NCI-H2081 (cell line): ENCODE measurements at places on chromosomes 5 and 9.

DNA sequence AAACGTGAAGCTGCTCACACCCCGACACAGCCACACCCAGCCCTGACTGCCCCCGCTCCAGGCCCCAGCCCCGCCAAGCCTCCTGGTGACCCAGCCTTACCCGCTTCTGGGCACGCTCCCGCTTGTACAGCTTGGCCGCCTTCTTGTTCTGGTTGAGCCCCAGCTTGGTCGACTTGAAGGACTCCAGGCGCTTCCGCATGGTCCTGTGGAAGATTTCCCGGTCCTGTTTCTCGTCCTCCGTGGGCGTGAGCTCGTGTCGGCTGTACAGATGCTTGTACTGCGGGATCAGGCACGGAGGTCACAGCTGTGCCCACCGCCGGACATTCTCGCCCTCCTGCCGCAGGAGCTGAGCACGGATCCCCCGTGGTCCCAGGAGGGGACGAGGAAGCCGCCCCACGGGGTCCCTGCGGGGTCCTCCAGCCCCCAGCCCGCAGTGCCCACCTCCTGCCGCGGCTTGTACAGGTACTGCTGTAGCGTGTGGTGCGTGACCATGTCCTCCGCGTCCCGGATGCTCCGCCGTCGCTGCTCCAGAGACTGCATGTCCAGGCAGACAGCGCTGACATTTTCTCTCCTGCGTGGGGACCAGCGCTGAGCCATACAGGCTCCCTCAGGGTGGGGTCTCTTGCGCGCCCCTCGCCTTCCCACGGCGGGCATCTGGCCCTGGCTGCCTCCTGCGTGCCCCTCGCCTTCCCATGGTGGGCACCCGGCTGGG, 33.3 kb downstream of the EXOC3 start:
- no peak for DNase-seq

GRCh38 chr5:169048181-169049125, 252.5 kb downstream of the SLIT3 start:
- DNase-seq: no peak

GRCh38 chr5:142317753-142318152, 7.1 kb downstream of the SPRY4 start:
- no peak for DNase-seq

- no peak for DNase-seq
Measured at GRCh38 chr5:126377424-126377823, 45.8 kb upstream of the GRAMD2B start.

DNA sequence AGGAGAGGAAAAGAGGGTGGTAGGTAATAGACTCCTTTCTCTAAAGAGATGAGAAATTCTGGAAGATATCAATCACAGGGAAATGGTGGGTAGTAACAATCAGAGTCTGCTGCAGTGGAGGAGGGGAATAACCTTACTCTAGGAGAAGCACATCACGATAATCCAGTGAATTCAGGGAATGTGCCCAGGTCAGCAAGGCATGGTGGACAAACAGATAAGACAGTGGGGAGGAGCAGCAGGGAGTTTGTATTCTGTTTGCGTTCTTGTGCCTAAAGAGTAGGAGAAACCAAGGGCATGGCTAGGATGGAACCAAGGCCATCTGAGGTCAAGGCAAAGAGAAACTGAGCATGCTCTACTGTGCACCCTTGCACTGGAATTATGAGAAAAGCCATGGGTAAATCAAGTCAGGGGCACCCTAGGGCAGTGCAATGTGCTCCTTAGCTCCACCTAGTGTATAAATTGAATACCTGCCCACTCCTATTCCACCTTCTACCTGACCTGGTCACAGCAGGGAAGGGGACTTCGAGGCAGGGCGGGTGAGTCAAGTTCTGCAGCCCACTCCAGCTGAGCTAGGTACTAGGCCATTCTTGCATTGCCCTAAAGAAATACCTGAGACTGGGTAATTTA, 31.6 kb downstream of the RETREG1 start:
- no peak for DNase-seq

- DNase-seq: no peak
Measured at GRCh38 chr9:127319366-127320114, 55.0 kb downstream of the GARNL3 start.

GRCh38 chr9:99822806-99823591, 1.3 kb downstream of the NR4A3 start:
- DNase-seq: no peak

GRCh38 chr9:95373782-95374487, 56.4 kb upstream of the FANCC start:
- DNase-seq: no peak

- DNase-seq: no peak
Measured at GRCh38 chr9:70255486-70255885, 3.3 kb upstream of the SMC5 start.

DNA sequence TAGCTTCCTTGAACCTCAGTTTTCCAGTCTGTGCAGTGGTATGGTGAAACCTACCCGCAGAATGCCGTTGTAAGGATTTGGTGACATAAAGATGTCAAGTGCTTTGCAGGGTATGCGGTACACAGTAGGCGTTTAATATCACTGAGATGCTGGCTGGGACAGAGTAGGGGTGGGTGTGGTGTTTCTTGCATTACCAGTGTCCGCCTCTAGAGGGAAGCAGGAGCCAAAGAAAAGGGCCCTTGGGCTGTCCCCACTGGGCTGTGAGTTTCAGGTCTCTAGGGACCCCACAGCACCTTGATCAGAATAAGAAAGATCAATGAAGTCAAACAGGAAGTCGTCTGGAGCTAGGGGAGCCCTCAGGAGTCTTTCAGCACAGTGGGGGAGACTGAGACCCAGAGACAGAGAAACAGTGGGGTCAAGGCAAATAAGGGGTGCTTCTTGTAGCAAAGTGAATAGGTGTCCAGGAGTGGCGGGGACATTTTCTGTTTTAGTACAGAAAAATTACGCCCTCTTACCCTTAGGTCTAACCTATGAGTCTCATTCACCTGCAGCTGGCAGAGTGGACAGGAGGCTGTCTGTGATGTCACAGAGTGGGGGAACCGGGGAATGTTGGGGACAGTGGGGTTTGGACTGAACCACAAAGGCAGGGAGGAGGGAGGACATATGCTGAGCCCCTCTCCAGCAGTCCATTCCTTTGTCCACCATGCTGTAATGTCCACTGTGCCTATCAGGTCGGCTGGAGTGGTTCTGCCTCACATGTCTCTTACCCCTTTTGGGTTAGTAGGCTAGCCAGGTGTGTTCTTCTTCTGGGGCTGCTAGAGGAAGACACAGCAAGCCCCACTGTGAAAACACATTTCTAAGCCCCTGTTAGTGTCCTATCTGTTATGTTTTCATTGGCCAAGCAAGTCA, 4.7 kb upstream of the TEX53 start:
- peak; percentile 39 for DNase-seq

- no peak for DNase-seq
Measured at GRCh38 chr5:172163346-172163745, 24.7 kb downstream of the STK10 start.

- peak; percentile 2 for DNase-seq
Measured at GRCh38 chr5:74409166-74409706, 231.3 kb downstream of the ENC1 start.

GRCh38 chr5:169971780-169972179, 8.5 kb downstream of the INSYN2B start:
- DNase-seq: no peak

- DNase-seq: no peak
Measured at GRCh38 chr5:67896930-67897313, 318.6 kb upstream of the PIK3R1 start.

DNA sequence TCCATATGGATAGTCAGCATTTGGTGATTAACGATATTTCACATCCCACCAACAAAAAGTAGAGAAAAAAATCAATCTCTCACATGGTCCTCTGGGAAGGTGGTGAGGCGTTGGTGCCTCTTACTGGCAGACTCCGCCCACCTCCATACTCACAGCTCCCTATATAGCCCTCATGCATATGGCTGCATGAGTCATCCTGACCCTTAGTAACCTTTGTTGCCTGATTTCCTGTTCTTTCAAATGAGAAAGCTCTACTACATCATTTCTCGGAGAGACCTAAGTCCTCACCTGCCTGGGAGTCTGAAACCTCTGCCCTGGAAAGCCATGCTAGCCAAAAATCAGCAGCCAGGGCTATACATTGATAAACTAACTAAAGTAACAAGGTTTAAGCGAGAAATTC, 33.3 kb upstream of the ABCA1 start:
- no peak for DNase-seq

- DNase-seq: no peak
Measured at GRCh38 chr9:114718801-114719221, 36.8 kb upstream of the TEX48 start.

GRCh38 chr9:131813116-131813515, 73.2 kb upstream of the RAPGEF1 start:
- no peak for DNase-seq

GRCh38 chr5:134466241-134467069, 54.8 kb upstream of the CDKN2AIPNL start:
- DNase-seq: peak; percentile 64

GRCh38 chr5:2894316-2894715, 142.8 kb upstream of the IRX2 start:
- DNase-seq: no peak

- DNase-seq: no peak
Measured at GRCh38 chr9:69172895-69173294, 1.2 kb upstream of the TJP2 start.

DNA sequence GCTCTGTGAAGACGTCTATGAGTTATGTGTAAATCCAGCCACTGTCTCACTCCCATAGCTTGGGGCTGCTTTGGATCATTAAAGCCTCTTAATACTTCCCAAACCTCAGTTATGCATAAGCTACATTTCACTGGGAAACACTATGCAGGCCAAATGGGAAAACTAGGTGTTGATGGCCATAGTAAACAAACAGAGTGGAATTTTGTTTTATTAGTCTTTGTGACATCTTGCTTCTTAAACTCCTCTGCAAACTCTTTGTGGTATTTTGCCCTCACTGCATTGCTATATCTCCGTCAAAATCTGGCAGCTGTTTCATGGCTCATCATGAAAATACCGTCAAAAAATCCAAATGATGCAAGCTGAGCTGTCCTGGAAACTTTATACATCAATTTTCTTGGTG, 167.2 kb upstream of the HMHB1 start:
- DNase-seq: no peak

GRCh38 chr9:23322392-23322791, 503.6 kb downstream of the ELAVL2 start:
- no peak for DNase-seq

- DNase-seq: no peak
Measured at GRCh38 chr5:149133795-149134777, 7.2 kb upstream of the ABLIM3 start.

GRCh38 chr5:92017776-92018175, 634.7 kb upstream of the ARRDC3 start:
- no peak for DNase-seq

DNA sequence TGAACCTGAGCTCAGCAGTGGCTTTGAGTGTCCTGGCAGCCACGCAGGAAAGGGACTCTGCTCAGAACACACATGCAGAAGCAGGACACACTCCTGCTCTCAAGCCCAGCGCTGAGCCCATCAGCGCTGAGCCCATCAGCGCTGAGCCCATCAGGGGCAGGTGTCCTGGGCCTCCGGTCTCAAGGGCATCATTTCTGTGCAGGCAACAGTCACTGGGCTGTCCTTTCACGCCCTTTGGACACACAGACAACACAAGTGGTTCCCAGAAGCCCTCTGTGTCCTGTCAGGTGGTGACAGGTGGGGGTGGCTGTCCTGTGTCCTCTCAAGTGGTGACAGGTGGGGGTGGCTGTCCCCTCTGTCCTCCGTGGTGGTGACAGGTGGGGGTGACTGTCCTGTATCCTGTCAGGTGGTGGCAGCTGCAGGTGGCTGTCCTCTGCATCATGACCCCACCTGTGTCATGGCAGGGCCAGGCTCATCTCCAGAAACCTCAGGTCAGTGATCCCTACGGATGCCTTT, 39.0 kb upstream of the CLPTM1L start:
- DNase-seq: no peak

DNA sequence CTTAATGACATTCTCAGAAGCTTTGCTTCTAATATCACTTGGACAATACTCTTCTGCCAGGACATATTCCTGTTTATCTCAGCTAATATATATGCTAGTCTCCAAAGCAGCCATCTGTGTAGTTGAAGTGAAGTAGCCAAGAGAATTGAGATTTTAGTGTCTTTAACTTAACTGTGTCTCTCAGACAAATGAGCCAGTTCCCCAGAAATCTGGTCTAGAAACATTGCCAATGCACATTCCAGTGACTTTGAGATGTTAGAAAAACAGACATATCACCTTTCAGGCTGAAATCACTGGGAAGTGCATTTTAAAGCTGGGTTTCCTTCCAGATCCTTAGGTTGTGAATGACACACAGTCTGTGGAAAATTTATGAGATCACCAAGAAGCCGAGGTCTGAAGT, 114.6 kb downstream of the MTX3 start:
- DNase-seq: no peak

GRCh38 chr5:134541736-134542376, 16.4 kb downstream of the JADE2 start:
- no peak for DNase-seq

GRCh38 chr5:16837305-16837704, 98.8 kb downstream of the MYO10 start:
- DNase-seq: no peak

DNA sequence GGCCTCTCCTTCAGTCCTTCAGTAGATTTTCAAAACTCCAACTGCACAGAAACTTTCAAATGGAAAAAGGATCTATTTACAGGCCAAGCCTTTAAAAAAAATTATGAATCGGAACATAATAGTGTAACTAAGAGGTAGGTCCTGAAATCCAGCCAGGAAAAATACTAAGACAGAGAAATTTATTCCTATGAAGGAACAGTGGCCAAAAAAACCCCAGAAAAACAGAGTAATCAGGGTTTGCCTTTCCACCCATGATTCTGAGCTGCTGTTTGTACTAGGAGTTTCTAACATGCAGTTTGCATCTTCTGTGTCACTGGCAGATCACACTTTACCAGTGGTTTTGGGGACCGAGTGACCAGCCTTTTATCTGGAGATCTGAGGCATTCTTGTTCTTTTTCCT, 93.1 kb upstream of the TMED7 start:
- DNase-seq: no peak

- DNase-seq: no peak
Measured at GRCh38 chr9:36966371-36967097, 67.5 kb downstream of the PAX5 start.

- DNase-seq: no peak
Measured at GRCh38 chr5:56259002-56259511, 25.9 kb upstream of the ANKRD55 start.

GRCh38 chr9:89357331-89358197, 39.3 kb downstream of the SECISBP2 start:
- no peak for DNase-seq

DNA sequence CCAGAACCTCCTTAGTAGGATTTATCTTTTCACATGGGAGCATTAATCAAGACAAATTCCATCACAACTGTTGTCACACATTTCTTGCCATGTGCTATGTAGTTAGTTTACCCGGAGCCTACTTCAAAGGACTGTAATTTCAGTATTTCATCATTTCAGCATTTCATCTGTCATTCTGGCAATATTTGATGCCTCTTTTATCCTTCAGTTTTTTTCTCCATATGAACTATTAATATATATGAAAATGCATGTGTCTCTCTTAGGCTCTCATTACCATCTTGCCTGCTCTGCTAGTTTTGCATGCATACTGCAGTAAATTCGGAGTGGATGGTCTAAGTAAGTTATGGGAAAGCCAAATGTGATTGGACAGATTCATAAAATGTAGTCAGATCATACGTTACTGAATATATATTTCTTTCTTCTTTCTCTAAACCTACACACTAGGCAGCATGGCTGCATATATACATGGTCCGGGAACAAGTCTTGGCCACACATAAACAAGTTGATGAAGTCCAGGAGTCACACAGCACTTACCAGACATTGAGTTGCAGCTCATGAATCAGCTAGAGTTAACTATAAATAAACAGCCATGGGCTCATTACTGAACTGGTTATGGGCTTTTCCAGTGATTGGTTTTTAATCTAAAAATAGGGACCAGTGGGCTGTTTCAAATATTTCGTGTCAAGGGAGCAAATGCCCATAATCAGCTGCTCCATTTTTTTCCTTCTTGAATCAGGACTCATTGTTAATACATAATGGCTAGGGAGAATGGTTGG, 46.6 kb downstream of the SPATA31D1 start:
- DNase-seq: no peak
